G401 (cell line): ENCODE measurements at places on chromosomes 13 and 19.

DNA sequence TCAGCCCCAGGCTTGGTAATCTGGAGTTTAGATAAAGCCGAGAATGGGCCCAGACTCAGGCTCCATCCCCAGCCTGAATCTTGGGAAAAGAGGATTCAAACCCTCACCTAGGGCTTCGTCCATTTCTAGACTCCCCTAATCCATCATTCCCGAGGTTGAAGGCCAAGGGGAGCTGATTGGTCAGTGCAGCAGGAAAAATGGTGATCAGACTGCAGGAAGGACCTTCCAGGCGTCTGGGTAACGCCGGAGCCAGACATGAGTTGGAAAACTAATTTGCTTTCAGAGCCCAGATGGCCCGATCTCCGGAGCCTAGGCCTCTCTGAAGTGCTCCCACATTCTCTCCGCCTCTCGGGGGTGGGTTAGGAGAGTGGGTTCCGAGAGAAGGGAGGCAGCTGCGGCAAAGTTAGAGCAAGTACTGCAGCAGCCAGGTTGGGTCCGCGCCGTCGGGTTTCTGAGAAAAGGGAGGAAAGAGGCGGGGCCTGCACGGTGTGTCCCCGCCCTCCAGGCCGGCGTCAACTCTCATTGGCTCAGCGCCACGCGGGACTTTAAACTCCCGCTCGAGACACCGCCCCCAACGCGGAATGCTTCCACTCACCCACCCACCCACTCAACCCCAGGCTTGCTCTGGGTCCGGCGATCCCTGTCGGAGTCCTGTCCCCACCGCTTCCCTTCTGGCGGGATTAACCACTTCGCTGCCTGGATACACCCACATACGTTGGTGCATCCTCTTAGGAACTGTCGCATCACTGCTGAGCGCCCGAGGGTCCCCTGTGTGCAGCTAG is 788 bp upstream of the RTBDN start:
- peak; percentile 72 for DNase-seq

- no peak for DNase-seq
Measured at GRCh38 chr19:11169896-11170678, 14.5 kb upstream of the SPC24 start.

DNA sequence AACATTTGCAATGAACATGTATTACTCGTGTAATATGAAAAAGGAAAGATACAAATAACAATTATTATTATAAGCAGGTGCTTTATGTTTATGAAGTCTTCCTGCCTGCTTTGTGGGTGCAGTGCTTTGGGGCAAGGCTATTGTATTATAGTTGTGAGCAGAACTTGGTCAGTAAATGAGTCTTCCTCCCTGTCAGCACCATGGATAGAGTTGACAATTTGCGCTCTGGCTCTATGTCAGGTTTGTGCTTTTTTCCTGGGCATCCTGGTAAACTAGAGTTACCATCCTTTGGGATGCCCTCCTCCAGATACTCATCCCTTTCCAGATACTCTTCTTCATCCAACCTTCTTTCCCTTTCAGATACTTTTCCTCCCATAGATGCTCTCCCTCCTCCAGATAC is 19.6 kb downstream of the ERICH6B start:
- no peak for DNase-seq

DNA sequence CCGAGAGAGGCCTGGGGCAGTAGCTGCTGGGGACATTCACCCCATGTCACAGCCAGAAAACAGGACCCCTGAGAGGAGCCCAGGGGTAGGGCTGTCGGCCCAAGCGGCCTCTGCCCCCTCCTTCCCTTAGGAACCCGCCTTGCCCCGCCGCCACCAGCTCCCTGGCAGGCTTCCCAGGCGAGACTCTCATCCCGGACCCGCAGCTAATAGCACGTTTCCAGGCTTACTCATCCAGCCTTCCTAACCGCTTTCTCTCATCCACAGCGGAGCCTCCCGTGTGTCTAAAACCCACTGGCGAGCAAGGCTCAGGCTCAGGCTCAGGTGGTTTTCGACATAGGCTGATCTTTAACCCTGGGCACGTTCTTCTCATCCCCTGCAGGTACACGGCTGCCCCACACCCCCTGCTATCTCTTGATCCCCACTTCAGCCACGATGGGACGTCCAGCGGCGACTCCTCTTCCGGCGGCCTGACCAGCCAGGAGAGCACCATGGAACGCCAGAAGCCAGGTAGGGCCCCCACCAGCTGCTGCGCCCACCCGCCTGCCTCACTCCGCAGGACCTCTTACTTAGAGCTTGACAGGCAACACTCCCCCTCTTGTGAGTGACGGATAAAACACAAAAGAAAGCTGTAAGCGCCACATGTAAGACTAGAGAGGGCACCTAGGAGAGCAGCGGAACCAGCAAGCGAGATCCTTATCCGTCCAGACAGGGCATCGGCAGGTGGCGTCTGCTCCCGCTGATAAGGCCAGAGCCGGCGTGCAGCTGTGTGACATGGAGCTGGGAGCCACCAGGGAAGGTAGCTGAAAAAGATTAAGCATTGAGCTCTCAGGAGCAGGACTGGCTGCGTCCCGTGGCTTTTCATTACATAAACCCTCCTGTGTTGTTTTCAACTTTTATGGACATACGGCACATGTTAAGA is 71.3 kb downstream of the DPF1 start:
- no peak for DNase-seq

- DNase-seq, result no peak
Measured at GRCh38 chr19:12837225-12837624, 1.1 kb upstream of the MAST1 start.

GRCh38 chr13:25688536-25688935 is 316.8 kb downstream of the ATP8A2 start:
- DNase-seq, result no peak

- DNase-seq, result no peak
Measured at GRCh38 chr19:7832781-7833180, 2.8 kb downstream of the EVI5L start.

GRCh38 chr13:113143466-113144254 is 14.8 kb upstream of the PROZ start:
- DNase-seq, result no peak

DNA sequence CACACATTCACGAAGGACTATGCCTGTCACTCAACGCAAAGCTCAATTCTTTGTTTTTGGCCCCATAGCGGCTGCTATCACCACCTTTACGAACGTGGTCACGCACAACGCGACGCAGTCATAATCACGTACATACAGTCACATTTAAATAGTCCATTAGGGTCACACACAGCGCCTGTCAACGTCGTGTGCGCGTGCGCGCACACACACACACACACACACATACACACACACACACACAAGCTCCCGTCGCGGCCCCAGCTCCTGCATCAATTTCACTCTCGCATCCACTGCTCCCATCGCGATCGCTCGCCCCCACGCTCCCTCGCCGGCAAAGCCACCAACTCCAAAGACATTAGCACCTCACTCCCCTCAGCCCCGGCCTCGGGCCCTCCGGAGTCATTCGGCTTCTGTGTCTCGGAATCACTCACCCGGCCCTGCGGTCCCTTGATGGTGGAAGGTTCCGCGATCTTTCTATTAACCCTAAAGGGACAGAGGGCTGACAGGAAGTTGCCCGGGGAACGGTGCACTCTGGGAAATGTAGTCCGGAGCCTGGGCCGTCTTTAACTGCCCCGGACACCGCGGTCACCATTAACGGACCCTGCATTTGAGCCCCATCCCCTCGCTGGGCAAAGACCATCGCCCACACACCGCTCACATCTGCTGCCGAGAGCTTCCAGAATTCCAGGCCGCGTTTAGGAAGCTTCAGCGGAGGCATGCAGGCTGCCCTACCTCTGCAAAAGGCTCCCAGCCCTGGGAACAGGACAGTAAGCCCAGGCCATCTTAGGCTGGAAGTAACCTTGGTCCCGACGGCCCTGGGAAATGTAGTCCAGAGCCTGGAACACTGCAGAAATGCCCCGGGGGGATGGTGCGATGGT is at the start of gene ZNF790:
TSS of gene ZNF790 (minus strand) at position 482 of the 878 bp plus-strand sequence. CDS start 12,768 bp downstream, outside the sequence.
- DNase-seq, result peak; percentile 95

DNA sequence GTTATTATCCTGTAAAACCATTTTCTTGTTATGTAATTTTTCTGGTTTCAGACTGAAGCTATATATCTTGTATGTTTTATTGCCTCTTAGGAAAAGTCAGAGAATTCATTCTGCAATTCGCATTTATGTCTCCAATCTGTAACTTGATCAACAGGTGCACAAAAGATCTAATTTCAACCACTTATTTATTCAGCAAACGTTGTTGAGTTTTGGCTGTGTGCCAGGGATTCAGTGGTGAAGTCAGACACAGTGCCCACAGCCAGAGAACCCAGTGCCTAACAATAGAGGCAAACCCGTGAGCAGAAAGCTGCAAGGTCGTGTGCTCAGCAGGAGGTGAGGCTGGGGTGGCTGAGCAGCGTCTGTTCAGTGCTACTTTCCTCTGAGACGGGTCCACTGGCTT is 119.5 kb upstream of the MCF2L start:
- peak; percentile 8 for DNase-seq

GRCh38 chr19:55149078-55150003 is at the start of gene TNNT1:
TSS of gene TNNT1 (minus strand) at chr19:55149206. CDS start at chr19:55147157, 2,049 bp downstream.
- DNase-seq, result no peak

DNA sequence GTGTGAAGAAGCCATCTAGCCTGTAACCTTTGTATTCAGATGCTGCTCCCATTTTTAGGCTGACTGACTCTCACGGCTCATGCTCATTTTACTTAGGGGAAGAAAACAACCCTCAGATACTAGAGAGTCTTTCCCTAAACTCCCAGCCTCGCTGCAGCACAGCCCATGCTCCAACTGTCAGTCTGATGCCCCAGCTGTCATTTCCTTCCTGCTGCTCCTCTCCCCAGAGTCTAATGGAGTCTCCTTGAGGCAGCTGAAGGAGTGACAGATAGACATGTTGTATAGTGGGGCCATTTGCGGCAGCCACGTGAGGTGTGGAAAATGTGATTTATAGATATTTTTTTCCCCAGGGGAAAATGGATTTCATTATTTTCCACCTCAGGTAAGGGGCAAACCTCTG is 59.2 kb upstream of the OLFM4 start:
- no peak for DNase-seq

DNA sequence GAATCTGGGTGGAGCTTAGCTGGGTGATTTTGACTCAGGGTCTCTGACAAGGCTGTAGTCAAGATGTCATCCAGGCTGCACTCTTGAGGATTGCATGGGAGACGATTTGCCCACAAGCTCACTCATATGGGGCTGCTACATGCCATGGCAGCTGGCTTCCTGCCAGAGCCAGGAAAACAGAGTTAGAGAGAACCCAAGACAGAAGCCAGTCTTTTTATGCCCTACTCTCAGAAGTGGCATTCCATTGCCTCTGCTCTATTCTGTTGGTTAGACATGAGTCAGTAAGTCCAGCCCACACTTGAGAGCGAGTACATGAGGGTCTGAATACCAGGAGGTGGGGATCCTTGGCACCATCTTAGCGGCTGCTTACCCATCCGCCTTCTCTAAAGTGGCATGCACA is 9.5 kb downstream of the POLR1D start:
- no peak for DNase-seq

- no peak for DNase-seq
Measured at GRCh38 chr19:35861640-35862160, 5.0 kb downstream of the KIRREL2 start.

GRCh38 chr13:77523834-77524728 is 11.4 kb upstream of the SCEL start:
- no peak for DNase-seq

GRCh38 chr13:30708541-30708940 is 26.8 kb upstream of the ALOX5AP start:
- DNase-seq, result no peak

DNA sequence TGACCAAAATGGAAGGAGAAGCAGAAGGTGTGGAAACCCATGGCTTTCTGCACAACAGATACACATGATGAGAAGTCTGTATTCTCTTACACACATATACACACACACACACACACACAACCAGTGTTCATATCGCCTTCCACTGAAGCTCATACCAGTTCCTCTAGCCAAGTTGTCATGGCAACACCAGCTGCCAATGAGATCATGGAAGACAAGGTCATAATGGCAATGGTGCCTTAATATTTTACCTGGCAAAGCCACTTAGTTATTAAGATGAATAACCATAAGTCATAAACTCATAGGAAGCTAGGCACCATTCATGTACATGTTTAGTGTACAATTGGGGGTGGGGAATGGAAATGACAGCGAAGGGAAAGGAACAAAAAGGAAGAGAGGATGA is 2.6 kb upstream of the DHRS12 start:
- DNase-seq, result peak; percentile 42

DNA sequence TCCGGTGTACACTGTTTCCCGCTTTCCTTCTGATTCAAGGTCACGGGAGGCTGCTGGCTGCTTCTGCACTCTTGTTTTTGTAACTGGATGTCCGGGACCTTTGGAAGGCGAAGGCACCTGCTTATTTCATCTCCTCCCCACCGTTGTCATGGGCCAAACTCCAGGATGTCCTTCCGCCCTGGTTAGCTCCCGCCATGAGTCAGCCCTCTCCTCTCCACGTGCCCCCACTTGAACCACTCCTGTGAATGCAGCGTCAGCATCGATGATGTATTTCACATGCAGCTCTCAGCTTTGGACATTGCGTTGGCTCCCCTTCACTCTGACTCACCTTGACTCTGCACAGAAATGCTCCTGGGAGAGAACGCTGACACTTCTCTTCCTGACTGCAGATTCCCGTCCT is 5.5 kb upstream of the GALP start:
- no peak for DNase-seq

- no peak for DNase-seq
Measured at GRCh38 chr13:105127732-105128131, 1407.7 kb downstream of the EFNB2 start.

DNA sequence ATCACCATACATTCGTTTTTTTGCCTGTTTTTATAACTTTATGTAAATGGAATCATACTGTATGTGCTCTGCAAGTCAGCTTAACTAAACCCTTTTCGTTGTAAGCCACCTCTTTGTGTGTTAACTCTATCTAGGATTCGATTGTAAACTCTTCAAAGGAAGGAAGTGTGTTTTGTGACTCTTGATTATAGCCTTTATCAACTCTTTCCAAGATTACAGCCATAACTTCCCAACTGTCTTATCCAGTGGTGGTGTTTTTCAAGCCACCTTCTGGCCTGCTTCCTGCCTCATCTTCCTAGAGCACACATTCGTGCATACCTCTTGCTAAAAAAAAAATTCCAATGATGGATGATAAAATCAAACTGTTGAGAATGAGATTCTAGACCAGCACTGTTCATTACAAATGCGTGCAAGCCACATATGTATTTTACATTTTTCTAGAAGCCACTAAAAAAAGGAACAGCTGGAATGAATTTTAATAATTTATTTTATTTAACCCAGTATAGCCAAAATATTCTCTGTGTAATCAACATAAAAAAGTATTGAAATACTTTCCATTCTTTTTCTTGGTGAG is 12.0 kb upstream of the FBXL3 start:
- DNase-seq, result no peak

DNA sequence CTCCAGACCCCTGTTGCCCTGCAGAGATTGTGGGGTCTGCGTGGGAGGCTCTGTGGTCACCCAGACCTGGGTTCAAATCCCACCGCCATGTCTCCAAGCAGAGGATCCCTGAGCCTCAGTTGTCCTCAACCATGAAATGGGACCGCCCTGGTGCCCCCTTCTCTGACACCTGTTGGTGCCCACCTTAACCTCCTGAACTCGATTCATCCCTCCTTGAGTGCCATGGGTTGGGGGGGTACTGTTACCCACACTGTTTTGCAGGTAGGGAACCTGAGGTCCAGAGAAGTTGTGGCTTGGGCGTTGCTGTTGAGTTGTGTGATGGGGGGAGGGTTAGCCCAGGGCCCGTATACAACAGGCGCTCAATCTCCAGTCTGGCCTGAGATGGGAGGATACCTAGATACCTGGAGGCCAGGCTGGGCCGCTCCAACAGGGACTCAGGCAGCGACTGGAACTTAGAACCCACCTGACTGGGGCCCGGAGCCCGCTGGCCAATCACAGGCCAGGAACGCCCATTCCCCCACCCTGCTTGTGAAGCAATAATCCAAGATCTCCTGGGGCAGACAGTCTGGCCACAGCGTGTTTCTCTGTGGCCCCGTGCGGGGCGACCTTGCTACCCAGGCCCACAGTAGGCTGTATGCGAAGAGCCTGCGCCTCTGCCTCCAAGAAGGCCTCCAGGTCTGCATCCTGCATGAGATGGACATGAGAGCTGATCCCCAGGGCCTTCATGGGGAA is 2.8 kb downstream of the ARID3A start:
- peak; percentile 75 for DNase-seq
